A172 (cell line): ENCODE measurements at places on chromosomes 5 and 9. TPM values are rescaled to one million over a fixed set of nuclear protein-coding genes. Genes with fewer than 3 reads are reported as not detected.

DNA sequence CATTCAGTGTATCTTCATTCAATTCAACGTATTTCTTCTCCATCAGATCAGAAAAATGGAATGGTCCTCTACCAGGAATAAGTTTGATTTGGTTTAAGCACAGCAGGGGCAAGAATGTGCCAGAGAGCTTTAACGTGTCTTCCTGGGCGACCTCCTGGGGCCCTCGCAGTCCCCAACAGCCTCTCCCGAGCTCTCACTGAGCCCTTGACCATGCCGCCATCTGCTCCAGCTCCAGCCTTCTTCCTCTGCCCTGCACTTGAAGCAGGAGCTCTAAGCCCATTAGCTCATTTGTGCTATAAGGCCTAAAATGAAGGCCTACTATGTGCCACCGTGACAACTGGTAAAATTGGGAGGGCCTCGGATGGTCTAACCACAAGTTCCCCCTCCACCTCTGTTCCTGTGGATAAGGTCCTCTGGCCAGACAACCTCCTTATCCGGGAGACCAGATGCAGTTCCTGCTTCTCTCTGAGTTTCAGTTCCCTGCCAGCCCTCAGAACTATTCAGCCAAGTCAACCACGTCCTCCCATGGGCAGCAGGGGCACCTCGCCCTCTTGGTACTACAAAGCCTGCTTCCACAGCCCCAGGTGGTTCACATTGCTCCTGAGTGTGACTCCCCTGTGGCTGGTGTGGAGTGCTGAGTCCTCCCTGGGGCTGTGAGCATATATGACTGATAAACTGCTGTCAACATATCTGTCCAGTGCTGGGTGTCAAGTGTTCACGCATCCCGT, 35.8 kb downstream of the C5orf15 start:
- no peak for DNase-seq

The PAEP gene
- not detected in 2 replicates for total RNA-seq

DNA sequence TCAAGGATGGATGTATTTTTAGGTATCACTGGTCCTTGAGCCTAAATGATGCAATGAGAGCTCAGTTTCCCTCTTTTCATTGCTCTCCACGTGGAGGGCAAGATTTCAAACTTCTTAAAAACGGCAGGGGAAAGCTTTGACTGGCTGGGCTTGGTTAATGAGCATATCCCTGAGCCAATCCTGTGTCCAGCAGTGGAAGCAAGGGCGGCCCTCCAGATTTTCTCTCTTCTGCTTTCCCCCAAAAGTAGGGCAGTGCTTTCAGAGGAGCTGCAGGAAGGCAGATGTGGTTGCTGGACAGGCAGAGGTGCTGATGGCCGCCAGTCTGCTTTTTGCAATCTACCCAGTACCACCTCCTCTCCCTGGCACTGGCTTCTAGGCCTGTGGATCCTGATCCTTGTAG, 30.0 kb upstream of the TBC1D2 start:
- no peak for DNase-seq

The SLC34A1 gene
- 0.05 TPM in 1 of 2 replicates, not detected in the other for total RNA-seq

The CERCAM gene
- 60.3 and 64.0 TPM in 2 replicates for total RNA-seq

The C5orf58 gene
- not detected in 2 replicates for total RNA-seq

DNA sequence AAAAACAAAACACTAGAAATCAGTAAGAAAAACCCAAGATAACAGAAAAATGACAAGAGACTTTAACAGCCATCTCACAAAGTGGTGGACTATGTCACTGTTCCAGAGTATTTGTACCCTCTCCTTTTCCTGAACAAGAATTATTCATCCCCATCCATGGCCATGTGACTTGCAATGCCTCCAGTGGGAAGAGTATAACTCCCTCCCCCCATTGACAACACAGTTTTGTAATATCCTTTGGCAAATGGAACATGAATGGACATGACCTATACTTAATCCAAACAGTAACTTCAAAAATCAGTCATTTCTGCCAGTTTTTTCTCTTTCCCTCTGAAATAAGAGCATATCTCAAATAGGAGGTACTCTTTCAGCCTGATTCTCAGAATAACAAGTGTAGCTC, 33.9 kb downstream of the PTBP3 start:
- DNase-seq = peak; percentile 26

GRCh38 chr5:65127161-65127901, 354.4 kb downstream of the ADAMTS6 start:
- DNase-seq = peak; percentile 60

DNA sequence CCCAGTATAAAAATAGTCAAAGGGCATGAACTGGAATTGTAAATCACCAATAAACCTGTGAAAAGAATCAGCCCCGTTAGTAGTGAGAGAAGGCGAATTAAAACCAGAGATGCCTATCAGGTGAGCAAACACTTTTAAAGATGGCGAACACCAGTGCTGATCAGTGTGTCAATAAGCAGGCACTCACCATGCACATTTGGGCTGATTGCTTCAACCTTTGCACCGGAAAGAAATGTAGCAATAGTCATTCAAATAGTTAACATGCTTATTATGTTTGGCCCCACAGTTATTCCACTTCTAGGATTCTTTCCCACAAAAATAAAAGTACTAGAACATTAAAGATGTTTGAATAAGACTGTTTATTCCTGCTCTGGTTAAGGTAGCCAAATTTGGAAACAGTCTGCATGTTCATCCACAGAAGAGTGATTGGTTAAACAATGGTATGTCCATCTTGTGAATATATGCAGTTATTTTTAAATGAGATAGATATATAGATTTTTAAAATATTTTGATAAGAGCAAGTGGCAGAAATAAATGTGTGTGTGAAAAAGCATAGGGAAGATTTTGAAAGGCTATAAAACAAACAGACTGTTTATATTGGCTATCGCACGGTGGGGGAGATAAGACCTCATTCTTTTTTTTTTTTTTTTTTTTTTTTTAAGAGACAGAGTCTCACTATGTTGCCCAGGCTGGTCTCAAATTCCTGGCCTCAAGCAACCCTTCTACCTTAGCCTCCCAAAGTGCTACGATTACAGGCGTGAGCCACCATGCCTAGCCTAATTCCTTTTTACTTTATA, 112.2 kb downstream of the PIP5K1B start:
- no peak for DNase-seq

The DIPK1B gene
- total RNA-seq = 16.0 and 16.7 TPM in 2 replicates

DNA sequence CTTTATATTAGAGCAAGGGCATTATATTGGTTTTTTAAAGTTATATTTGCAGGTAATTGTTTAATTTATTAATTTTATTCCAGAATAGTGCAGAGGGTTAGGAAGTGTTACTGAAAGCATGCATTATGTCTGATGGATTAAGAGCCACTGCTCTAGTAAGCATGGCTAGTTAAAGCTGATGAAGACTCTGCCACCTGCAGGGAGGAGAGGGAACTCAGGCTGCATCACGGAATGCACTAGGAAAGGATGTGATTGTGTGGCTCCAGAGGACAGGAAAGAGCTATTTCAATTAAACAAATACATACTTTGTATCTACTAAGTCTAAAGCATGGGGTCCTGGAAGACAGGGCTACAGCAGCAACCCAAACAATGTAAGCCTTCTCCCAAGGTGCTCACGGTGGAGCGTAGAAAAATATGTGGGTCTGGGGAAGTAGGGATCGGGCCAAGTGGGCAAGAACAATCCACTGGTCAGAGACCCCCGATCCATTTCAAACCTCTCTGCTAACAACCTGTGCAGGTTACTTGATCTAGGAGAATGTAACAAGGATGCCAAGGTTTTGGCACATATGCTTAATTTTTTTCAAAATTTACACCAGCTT, 15.3 kb upstream of the GRXCR2 start:
- peak; percentile 72 for DNase-seq

- DNase-seq = no peak
Measured at GRCh38 chr5:119313658-119314605, 41.9 kb upstream of the TNFAIP8 start.

DNA sequence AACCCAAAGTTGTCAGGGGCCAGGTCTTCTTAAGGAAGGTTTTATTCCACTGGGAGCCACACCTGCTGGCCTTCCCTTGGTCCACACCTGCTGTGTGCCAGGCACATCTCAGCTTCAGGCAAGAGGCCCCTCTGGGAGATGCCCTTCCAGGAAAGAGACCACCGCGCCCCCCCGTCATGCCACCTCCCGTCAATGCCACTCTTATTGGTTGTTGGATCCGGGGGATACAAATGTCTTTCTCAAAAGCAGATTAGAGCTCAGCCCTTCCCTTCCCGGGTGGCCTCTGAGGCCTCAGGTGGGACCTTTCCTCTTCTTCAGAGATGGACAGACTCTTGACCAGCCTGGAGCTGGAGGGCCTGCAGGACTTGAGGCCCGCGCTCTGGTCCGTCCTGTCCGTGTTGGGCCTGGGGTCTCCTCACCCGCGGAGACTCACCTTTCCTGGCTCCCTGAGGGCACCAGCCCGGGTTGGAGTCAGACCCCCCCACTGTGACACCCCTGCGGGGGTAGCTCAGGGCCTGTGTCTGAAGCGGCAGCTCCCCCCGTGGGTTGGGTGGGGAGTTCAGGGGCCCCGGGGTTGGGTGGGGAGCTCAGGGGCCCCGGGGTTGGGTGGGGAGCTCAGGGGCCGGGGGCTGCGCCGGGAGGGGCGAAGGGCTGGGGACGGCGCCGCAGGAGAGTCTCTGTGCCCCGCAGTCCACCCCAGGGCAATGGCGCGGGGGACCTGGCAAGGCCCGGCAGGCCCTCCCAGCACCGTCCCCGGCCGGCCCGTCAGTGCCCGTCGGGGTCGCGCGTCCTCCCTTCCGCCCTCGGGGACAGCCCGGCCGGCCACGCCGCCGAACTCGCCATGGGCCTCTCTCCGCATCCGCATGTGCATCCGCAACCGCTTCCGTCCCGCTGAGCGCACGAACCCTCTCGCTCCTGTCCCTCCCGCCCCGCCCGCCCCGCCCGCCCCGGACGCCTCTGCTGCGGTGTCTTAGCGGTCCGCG, 3.7 kb upstream of the SLC9A3 start:
- DNase-seq = no peak

The TMEM174 gene
- total RNA-seq = not detected in 2 replicates

GRCh38 chr9:21801683-21802417, 586 bp upstream of the MTAP start:
- DNase-seq = no peak

DNA sequence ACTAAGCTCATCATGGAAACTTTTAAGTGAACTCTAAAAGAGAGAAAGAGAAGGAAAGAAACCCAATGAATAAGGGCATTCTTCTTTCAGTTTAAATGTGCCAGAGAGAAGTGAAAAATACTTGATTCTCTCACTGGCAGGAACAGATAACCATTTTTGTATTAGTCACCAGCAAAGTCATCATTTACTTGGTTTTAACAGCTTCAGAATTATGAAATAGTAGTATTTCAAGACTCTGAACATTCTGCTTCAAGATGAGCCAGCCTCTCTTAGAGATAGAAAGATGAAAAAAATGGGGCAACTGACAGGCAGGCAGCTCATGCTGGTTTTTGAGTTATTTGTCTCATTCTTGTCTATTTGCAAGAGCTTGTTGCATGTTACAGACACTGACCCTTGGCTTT, 103.5 kb downstream of the GCNT1 start:
- peak; percentile 41 for DNase-seq

The QRFP gene
- total RNA-seq = not detected in 2 replicates

DNA sequence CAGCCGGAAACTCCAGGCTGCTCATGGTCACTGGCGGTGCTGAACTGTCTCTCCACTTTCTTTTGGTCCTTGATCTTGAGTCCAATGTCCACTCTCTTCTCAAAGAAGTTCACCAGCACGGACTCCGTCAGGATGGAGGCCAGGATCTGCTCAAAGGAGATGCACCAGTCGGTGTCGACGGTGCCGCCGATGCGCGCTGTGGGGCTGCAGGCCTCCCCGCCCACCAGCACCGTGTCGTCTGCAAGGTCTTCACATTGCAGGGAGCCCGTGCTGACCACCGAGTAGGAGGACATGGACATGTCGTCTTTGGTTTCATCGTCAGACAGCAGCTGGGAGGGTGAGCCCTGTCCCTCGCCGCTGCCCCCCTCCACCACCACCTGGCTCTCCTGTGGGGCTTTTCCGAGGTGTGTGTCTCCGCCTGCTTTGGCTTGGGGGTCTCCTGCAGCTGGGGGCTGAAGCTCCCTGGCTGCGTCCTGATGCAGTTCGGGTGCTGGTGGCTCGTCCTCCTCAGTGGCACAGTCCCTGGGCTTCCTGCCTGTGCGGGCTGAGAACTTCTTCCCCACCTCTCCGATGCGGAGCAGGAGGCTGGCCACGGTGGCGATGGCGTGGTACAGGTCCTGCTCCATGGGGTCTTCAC, 5.0 kb upstream of the MRNIP start:
- no peak for DNase-seq

DNA sequence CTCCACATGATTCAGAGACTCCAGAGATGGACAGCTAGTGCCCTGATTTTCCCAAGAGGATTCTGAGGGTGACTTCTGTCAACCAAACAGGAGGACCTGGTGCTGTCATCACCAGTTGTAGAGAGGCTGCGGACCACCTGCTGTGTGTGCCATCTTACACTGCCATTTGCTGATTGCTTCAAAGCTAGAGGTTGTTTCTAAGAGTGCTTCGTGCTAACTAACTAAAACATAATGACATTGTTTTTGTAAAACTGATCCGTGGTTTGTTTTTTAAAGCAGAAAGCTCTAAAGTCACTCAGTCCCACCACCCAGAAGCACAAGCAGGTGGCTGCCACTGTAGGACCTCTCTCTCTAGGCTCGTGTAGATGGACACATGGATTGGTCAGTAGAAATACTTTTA, 12.2 kb downstream of the TENT4A start:
- DNase-seq = no peak

The C5orf47 gene
- not detected in 2 replicates for total RNA-seq

- DNase-seq = no peak
Measured at GRCh38 chr9:134328341-134328840, 2.1 kb downstream of the RXRA start.

DNA sequence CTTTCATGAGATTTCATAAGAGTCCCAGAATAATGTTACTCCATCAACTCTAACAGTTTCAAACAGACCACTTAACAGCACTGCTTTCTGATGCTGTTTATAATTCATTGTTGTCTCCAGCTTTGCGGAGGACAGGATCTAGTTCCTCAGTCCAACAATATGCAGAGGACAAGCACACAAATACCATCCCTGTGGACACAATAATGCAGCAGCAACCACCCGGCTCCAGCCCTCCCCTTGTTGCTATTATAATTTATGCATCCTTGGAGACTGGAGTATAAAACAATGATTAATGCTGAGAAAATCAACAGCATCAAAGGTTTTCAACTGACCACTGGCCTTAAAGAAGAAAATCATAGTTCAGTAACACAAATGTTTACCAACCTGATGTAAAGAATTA, 108.3 kb downstream of the DENND1A start:
- no peak for DNase-seq

DNA sequence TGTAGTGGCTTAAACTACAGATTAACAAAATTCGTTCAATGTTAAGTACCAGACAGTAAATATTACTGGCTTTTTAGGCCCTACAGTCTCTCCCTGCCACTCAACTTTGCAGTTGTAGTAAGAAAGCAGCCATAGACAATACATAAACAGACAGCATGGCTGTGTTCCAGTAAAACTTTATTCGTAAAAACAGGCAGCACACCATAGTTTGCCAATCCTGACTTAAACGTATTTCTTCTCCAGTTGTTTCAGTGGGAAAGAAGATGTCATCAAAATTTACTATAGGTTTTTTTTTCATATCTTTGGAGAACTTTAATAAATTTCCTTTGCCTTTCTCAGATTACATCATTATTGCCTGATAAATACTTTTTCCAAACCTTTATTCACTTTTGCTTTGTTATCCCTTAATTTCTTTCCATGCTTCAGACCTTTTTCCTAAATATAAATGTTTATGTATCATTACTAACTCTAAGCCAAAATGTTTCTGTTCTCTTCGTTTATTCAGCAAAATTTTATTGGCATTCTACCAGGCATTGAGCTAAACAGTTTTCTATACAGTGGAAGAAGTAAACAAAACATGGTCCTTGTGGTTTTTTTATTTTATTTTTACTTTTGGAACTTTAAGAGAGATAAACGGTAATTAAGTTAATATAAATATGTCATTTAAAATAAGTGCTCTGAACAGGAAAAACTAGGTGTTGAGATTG, 64.5 kb downstream of the SLF1 start:
- DNase-seq = no peak

GRCh38 chr5:72194846-72195245, 87.6 kb downstream of the MAP1B start:
- DNase-seq = no peak
